ENCODE measurements at places on chromosomes 1 and 21. TPM values are rescaled to one million over a fixed set of nuclear protein-coding genes. Genes with fewer than 3 reads are reported as not detected.

Gene SLC6A9
- 6.4 TPM for total RNA-seq

Gene ZBTB21
- total RNA-seq = 40.1 TPM

Gene ADAM15
- 14.6 TPM for total RNA-seq

Gene AMY1A
- total RNA-seq = not detected

Gene IL6R
- 5.3 TPM for total RNA-seq

Gene IQGAP3
- 0.07 TPM for total RNA-seq

Gene CRYAA
- not detected for total RNA-seq

Gene ATP1A4
- not detected for total RNA-seq

Gene TNFRSF1B
- 86.6 TPM for total RNA-seq

Gene KIAA0040
- 93.6 TPM for total RNA-seq

Gene THEM4
- total RNA-seq = 16.1 TPM

Gene FCRL4
- 0.68 TPM for total RNA-seq

Gene SPRR5
- not detected for total RNA-seq

Gene ATF6
- 26.6 TPM for total RNA-seq

Gene CA6
- total RNA-seq = not detected

Gene FABP3
- not detected for total RNA-seq

Gene TNFRSF8
- 0.57 TPM for total RNA-seq

Gene ACOT11
- total RNA-seq = 0.41 TPM

Gene PRAMEF9
- not detected for total RNA-seq

Gene AKNAD1
- total RNA-seq = not detected

Gene MIXL1
- total RNA-seq = 1.7 TPM

Gene JAM2
- total RNA-seq = 1.3 TPM

Gene MAN1A2
- 54.0 TPM for total RNA-seq

Gene HSD3B1
- not detected for total RNA-seq

Measured in B cell (primary cell).